ENCODE measurements at places on chromosomes 6 and 20.

DNA sequence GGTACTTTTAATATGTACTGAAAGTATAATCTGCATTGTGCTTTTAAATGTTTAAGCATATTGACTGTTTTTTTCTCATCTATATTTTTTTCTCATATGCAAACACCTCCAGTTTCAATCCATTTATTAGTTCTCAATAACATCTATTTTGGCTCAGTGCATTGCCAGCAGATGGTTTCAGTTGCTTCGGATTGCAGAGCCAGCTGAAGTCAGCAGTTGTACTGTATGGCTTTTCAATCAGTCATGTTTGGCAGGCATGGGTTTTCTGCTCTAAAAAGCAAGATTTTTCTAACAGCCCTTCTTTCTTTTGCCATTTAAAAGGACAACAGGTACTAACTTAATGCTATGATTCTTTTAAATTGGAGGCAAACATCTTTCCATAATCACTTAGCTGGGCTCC, 121.2 kb downstream of the CD109 start:
- no peak for DNase-seq

DNA sequence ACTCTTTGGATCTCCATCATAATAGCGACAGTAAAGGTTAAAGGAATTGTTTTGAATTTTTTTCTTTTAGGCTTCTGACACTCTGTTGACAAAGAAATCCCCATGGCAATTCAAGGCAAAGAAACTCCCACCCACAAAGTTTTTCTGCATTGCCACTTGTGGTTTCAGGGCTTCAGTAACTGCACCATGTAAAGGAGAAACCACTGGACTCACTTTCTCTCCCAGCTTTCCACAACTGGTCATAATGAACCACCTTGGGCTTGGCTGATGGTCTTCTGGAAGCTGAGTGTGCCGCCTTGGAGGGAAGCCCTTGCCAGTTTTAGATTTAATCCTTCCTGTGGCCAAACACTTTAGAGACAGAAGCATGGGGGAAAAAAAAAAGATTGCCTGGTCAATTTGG, 163.1 kb downstream of the ISM1 start:
- no peak for DNase-seq

- DNase-seq, result no peak
These were observed 6.0 kb downstream of the PDYN start for GRCh38 chr20:1987826-1988225.

GRCh38 chr6:140079328-140079727, 704.9 kb upstream of the CITED2 start:
- DNase-seq, result no peak

GRCh38 chr6:158536891-158537798, 22.7 kb upstream of the TMEM181 start:
- DNase-seq, result no peak

- no peak for DNase-seq
These were observed 1515.1 kb downstream of the HACE1 start for GRCh38 chr6:103344554-103345163.

DNA sequence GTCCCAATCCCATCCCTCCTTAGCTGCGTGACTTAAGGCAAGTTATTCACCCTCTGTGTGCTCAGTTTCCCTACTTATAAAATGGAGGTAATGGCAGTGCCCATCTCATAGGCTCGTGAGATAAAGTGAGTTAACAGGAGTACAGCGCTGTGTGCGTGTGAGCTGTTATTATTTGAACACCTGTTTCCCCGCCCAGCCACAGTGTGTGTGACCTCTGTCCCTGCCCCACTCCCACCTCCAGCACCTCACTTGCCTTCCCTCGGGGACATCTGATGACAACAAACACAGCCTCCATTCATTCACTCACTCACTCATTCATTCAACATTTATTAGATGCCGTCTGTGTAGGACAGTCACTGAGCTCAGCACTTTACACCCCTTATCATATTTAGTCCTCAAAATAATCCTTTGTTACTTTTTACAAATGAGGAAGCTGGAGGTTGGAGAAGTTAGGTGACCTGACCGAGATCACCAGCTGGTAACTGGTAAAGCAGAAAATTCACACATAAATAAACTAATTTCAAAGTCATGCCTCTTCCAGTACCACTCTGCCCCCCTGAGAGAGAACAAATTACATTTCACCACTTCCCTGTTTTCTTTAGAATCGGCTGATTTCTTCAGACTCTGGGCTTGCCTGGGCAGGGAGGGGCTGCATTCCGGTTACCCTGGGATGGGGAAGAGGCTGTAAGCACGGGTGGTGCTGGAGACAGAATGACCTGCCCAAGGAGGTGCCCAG, 58.6 kb downstream of the CPNE5 start:
- DNase-seq, result no peak

GRCh38 chr6:80548532-80548931, 442.1 kb downstream of the BCKDHB start:
- DNase-seq, result no peak

GRCh38 chr20:10527781-10528180, 92.7 kb downstream of the SLX4IP start:
- DNase-seq, result no peak

DNA sequence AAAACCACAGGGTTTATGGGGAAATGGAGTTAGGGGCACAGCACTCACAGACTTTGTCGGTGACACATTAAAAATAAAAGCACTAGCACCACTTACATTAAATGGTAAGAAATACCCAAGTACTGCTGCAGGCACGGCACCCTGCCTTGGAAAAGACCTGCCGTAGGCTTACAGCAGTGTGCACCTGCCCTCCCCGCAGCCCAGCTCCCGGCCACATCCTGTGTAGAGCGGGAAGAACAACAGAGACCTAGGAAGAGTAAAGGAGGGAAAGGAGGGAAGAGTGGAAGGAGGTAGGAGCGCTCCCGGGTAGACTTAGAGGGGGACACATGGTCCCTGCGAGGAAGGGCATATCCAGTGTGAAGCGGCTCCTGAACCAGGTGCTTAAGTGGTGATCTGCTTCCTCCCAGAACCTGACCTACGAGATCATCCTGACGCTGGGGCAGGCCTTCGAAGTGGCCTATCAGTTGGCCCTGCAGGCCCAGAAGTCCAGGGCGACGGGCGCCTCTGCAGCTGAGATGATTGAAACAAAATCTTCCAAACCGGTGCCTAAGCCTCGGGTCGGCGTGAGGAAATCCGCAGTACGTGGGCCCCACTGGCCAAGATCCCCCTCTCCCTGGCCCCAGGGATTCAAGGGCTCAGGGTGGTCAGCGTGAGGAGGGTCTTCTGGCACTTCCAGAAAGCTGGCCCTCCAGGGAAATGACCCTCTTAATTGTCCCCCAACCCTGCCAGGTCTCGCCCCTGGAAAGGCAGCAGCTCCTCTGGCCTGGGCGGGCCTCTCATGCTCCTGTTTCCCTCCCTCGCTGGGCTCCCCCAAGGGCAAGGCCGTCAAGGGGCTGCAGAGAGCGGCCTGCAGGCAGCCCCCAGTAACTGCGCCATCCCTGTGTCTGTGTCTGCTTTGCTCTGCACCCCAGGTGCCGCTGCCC, 55.5 kb downstream of the TCP11 start:
- no peak for DNase-seq

- DNase-seq, result no peak
These were observed 374.4 kb downstream of the UTRN start for GRCh38 chr6:144659202-144660182.

- no peak for DNase-seq
These were observed 34.5 kb downstream of the SHLD1 start for GRCh38 chr20:5784735-5785134.

DNA sequence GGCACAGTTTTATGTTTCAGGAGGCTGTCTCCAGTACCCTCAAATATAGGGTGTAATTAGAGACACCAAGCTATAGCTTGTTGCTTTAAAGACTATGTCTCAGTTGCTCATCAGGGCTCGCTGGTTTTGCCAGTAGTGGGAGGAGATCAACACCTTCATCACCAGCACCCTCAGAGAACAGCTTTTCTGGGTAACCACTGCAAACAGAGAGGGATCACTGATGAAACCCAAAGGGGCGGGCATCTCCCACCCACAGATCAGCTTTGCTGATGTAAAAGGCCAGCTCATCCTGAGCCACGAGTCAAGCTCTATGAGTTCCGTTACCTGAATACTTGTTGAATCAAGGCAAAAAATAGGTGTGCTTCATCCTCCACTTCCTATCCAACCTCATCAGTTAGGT, 187.7 kb downstream of the AIG1 start:
- DNase-seq, result no peak

GRCh38 chr6:6790393-6790792, 201.9 kb downstream of the LY86 start:
- DNase-seq, result no peak

DNA sequence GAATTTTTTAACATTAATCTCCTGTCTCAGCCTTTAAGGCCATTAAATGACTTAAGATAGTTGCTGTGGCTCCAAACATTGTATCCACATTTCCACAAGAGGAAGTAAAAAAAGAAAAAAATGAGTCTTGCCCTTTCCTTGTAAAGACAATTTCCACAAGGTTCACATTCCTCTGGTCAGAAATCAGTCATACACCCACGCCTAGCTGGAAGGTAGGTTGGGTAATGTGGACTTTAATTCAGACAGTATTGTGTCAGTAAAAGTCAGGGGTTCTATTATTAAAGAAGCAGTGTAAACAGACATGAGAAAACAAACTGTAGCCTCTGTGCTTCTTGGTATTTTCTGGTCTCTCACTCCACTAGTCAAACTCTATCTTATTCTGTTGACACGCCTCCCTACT, 682.0 kb downstream of the GRIK2 start:
- DNase-seq, result no peak

DNA sequence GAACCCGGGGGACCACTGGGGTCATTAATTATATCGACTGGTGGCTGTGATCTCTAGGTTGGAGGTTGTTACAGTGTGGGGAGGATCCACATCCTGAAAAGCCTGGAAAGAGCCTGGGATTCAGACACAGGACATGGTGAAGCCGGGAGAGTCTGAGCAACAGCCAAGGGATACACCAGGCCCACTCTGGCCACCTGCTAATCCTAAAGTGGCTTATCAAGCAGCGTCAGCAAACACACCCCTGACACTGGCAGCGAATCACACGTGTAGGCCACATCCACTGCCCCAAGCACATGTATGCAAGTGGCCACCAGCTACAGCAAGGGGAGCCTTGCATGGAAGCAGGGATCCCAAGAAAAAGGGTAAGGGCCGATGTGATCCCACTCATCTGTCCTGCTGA, 41.0 kb downstream of the GFOD1 start:
- DNase-seq, result no peak

- no peak for DNase-seq
These were observed 127.1 kb upstream of the MLIP start for GRCh38 chr6:53984163-53984562.

DNA sequence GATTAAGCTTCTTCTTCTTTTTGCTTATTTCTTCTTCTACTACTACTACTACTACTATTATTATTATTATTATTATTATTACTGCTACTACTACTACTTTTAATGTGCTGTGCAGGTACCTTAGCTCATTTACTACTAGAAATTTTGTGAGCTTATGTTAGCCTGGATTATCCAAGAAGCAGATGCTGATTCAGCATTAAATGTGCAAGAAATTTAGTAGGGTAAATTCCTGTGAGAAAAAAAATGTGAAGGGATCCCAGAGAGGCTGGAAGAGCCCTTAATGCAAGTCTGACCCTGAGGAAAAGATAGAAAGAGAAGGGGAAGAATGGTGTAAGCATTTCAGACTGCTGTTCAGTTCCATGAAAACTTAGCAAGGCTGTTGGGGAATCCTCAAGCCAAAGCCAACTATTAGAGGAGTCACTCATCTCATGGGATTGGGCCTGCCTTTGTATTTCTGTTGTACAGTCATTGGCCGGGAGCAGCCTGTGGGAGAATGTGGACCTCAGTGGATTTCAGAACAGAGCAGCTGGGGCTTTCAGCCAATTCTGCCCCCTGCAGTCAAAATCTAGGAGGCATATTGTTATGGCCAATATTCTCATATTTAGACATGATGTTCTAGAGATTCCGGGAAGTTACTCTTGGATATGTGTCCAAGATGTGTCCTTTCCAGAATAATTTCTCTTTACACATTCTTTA, 37.2 kb upstream of the TSPYL1 start:
- no peak for DNase-seq

DNA sequence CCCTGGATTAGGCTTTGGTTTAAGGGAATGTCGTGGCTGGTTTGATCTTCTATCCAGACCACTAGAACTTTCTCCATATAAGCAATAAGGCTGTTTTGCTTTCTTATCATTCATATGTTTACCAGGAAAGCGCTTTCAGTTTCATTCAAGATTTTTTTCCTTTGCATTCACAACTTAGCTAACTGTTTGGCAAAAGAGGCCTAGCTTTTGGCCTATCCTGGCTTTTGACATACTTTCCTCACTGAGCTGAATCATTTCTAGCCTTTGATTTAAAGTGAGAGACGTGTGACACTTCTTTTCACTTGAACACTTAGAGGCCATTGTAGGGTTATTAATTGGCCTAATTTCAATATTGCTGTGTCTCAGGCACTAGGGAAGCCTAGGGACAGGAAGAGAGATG, 1.7 kb upstream of the FAM50B start:
- no peak for DNase-seq

- DNase-seq, result no peak
These were observed 267.6 kb upstream of the PRND start for GRCh38 chr20:4454111-4454510.

DNA sequence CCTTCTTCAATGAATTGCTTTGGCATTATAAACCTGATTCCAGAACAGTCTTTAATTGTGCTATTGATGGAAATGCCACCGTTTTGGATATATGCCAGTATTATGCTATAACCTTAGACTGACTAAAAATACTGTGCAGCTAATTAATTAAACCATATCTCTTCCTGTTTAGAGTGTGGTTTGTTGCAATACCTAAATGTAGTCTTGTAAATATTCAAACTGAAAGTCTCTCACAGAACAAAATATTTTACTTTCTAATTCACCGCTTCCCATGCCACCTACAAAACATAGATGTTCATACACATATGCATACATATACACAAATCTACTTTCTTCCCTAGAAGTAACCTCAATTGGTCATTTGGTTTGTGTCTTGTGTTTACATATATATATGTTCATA, 126.6 kb downstream of the SIM1 start:
- no peak for DNase-seq

GRCh38 chr6:125174626-125175025, 21.1 kb downstream of the TPD52L1 start:
- no peak for DNase-seq

- no peak for DNase-seq
These were observed 22.3 kb upstream of the EYA4 start for GRCh38 chr6:133218852-133219251.

DNA sequence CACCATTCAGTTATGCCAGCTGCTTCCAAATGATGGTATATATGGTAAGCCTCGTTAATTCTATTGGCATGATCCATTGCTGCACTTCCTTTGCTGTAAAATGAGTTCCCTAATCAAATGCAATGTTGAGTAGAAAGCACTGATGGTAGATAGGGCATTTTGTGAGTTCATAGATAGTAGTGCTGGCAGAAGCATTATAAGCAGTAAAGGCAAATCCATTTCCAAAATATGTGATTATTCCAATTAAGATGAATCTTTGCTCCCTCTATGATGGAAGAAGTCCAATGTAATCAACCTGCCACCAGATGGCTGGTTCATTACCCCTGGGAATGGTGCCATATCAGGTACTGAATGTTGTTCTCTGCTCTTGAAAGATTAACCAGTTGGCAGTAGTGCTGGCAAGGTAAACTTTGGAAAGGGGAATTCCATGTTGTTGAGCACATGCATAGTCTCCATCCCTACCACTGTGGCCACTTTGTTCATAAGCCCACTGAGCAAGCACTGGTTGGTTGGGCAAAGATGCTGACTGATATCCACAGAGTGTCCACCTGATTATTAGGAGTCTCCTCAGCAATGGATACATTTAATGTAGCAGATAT, 5.6 kb upstream of the TBPL1 start:
- no peak for DNase-seq

- DNase-seq, result no peak
These were observed 796 bp upstream of the TUBB start for GRCh38 chr6:30719356-30719755.

GRCh38 chr6:148521586-148521985, 178.9 kb downstream of the SASH1 start:
- no peak for DNase-seq

All from stimulated activated CD4-positive, alpha-beta T cell treated with anti-CD3 and anti-CD28 coated beads, Interleukin-4, amount 100 ng/mL, for 4 hours (primary cell).